Fibroblast of lung (primary cell): ENCODE measurements at places on chromosomes 5 and 9.

- DNase-seq = no peak
Measured at GRCh38 chr9:131442351-131442750, 48.5 kb downstream of the PRRC2B start.

DNA sequence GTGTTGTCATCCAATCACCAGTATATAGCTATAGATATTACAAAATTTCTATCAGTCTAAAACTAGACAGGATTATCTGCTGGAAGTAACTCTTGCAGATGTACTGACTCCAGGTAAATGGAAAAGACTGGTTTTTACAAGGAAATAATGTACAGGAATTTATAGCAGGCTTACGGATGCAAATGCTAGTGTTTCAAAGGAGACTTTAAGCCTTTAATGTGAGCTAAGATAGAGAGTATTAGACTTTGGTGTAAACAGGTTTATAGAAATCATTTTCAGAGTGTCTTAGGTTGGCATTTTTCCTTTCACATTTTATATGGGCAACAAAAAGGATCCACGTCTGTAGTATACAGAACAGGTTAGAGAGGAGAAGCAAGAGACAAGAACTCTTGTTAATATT is 16.1 kb downstream of the ZNF608 start:
- no peak for DNase-seq

GRCh38 chr9:70765946-70766345 is 351.5 kb upstream of the KLF9 start:
- no peak for DNase-seq

- DNase-seq = no peak
Measured at GRCh38 chr5:60830581-60831127, 13.4 kb downstream of the ELOVL7 start.

DNA sequence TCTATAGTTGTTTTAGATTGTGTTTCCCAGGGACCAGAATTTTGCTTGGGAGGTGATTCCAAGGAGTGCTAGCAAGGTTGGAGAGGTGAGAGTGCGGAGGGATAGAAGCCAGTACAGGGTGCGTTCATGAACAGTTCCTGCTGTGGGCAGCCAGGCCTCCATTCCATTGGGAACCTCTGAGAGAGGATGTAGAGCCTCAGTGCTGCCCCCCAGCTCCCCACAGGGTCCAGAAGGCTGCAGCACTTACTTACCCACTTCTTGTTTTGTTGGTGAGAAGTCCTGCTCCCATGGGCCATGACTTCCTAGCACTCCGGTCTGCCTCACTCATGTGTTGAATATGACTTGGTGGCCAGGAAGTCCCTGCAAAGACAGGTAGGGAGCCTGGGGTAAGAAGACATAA is 128.2 kb upstream of the GAS1 start:
- no peak for DNase-seq

- DNase-seq = peak; percentile 85
Measured at GRCh38 chr5:119036101-119036762, 34.7 kb upstream of the DMXL1 start.

DNA sequence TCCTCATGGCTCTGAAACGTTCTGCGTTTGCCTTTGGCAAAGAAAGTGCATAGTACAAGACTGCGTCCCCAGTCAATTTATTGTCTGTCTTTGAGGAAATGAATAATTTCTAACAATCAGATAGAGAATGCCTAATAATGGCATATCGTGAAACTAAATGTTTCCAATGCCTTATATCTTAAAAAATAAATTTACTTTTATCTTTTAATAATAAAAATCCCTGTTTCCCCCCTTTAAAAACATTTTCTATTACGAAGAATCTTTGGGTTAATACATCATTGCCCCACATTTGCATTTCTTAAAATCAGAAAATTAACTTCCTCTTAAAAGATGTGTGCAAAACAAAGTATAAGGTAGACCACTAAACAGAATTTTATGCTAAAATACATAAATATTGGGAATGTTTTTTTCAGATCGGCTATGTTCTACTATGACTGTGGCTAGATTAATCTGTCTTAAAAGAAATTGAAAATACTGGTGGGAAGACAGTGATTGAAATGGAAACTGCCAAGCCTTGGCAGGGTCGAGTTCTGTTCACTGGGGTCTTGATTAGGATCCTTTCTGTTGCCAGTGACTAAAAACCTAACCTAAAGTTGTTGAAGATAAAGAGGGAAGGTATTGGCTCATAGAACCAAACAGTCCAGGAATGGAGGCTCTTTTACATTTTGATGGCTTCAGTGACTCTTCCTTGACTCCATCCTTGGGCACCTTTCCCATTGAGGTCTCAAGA is at the start of gene IL5:
Gene IL5, minus strand, starts transcription at position 51 of the 730 bp plus-strand sequence. Its CDS starts 44 bp downstream, at position 7.
- DNase-seq = no peak

DNA sequence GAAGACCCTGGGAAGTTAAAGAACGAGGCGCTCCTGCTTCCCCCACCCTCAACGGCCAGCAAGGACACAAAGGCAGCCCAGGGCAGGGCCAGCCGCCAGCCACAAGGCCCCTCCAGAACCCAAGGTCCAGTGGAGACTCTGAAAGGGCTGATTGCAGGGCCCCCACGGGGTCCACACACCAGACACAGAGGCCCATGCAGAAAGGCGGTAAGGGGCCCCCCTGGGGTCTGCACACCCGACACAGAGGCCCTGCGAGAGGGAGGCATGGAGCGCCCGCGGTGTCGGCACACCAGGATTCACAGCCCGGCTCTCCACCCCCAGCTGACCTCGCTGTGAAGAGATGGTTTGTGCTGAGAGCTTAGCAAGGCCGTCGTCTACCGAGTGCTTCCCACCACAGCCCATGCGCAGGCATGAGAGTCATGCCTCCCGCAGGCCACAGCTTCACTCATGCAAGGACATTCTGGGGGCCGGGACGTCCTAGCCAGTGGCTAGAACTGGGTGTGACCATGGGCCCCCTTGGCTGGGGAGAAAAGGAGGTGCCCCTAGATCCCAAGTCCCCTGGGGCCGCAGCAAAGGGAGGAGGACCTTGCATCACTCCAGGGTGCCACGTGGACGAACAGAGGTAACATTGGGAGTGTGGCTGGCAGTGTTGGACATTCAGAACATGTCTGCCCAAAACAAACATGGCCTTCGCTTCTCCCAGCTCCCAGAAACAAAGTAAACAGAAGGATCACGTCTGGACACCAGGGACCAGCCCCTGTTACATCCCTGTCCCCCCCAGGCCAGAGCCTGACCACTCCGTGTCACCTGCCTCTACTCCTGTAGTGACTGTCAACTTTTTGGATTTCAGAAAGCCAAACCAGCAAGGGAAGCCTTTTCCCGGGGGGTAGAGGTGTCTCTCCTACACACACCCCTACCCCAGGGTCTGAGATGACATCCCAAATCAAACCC is 9.8 kb downstream of the BRD3 start:
- DNase-seq = no peak

- no peak for DNase-seq
Measured at GRCh38 chr9:124239249-124240073, 18.3 kb upstream of the NEK6 start.

GRCh38 chr5:172687940-172688339 is 46.9 kb downstream of the NEURL1B start:
- no peak for DNase-seq

DNA sequence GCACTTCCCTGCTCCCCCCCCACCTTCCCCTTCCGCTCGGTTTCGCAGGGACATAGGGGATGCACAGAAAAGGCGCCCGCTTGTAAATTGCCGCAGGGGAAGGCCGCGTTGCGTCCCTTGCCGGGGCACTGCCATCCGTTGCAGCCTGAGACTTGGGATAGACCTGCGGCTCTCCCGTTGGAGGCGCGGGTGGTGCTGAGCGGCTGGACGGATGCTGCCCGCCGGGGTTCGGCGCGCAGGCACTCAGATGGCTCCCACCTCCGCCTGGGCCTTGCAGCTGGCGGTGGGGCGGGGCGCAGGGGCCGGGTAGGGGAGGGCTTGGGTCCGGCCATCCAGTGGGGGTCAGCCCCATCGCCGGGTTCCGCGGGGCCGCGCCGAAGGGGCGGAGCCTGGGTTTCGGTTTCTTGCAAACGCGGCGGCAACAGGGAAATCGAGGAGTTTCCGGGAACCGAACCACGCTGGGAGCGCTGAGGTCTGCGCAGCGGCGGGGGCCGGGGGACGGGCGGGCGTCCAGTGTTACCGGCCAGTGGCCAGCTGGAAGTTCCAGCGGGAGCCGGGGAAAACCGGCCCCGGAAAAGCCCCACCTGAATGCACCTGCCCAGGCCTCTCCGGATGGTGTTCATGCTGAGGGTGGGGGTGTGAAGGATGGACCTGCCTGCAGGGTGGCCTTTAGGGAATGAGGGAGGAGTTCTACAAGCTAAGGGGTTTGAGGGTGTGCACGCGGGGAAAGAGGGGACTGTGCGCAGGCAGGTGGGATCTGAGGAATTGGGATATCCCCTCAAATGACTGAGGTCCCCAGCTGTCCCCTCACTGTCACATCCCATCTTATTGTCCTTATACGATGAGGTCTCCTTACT is 6.3 kb upstream of the IRF1 start:
- DNase-seq = peak; percentile 87

- peak; percentile 4 for DNase-seq
Measured at GRCh38 chr5:116557669-116558271, 16.9 kb downstream of the SEMA6A start.

- DNase-seq = no peak
Measured at GRCh38 chr5:176387384-176387925, 943 bp downstream of the NOP16 start.

GRCh38 chr5:177478711-177479646 is 5.5 kb upstream of the DBN1 start:
- DNase-seq = peak; percentile 55

DNA sequence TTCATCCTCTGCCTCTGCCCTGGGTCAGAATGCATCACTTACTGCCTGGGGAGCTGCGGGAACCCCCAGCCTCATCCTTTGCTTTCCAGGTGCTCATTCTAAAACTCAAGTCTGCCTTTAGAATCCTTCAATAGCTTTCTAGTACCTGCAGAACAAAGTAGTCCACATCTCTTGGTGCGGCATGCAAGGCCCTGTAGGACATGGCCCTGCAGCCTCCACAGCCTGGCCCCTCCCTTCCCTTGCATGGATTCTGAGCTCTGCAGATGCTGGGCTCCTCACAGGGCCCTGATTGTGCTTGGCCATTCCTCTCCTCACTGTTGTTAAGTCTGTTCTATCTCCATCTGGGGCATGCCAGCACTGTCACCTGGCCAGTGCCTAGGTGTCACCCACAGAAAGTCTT is 141.6 kb downstream of the ADCY2 start:
- no peak for DNase-seq

- DNase-seq = no peak
Measured at GRCh38 chr5:39970117-39970798, 545.5 kb upstream of the DAB2 start.

DNA sequence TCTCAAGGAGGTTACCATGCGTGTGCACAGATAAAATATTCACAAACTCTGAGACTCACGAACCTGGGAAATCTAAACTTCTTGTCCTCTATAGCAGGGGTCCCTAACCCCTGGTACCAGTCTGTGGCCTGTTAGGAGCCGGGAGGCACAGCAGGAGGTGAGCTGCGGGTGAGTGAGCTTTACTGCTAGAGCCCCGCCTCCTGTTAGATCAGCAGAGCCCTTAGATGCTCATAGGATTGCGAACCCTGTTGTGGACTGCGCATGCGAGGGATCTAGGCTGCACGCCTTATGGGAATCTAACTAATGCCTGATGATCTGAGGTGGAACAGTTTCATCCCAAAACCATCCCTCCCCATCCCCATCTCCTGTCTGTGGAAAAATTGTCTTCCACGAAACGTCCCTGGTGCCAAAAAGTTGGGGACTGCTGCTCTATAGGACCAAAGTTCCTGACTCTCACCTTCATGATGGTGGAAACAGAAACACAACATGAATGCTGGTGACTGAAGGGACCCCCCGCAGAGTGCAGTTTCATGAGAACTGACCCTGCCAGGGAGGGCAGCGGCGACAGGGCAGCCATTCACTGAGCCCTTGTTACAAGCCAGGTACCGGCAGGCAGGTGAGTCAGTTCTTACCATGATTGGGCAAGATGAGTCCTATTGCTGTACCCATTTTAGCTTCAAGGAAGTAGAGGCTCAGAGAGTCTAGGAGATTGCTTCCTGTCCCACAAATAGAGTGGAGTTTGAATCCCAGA is 181.9 kb downstream of the RGS3 start:
- no peak for DNase-seq

GRCh38 chr5:53035868-53036381 is 46.8 kb downstream of the ITGA2 start:
- DNase-seq = peak; percentile 39

GRCh38 chr9:78613006-78613405 is 316.1 kb downstream of the PSAT1 start:
- peak; percentile 41 for DNase-seq

- no peak for DNase-seq
Measured at GRCh38 chr9:33220681-33221567, 19.0 kb upstream of the SPINK4 start.

DNA sequence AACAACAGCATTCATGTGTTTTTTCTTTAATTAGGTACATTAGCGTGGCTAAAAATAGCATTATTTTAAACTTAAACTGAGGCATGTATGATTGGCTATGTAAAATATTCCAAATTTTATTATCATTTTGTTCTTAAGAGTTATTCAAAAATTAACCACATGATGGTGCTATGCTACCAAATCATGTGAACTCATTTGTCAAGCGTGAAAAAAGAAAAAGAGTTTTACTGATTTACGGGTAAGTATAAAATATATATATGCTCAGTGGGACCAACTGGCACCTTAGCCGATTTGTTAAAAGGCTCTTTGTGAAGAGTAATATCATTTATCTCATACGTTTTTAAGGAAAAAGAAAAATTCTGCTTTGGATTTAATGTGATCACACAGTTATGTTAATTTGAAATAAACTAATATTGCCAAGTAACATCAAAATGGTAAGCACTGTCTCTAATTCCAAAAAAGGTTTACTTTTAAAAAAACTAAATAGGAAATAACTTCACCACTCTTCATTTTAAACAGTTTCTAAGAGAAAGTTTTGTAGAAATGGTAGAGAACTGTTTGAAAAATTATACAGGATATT is 1042.3 kb downstream of the CDH12 start:
- peak; percentile 62 for DNase-seq

DNA sequence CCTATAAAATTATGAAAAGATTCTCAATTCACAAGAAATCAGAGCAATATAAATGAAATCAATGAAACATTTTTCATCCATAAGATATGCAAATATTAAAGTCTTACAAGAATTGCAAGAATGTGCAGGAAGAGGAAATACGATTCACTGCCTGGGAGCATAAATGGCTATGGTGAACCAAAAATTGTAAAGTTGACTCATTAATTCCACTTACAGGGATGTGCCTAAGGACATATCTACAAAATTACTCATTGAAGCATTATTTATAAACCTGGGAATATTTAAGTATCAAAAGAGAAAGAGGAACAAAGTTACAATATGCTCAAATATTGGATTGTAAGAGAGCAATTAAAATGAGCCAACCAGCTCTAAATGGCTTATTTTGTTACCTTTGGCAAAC is 6.9 kb upstream of the NIPSNAP3A start:
- peak; percentile 69 for DNase-seq

- no peak for DNase-seq
Measured at GRCh38 chr5:123520677-123521247, 8.8 kb downstream of the CSNK1G3 start.
